Foreskin keratinocyte (primary cell): ENCODE measurements at places on chromosomes 6 and 20. TPM values are rescaled to one million over a fixed set of nuclear protein-coding genes. Genes with fewer than 3 reads are reported as not detected.

- DNase-seq: no peak
These were observed 17.8 kb upstream of the TAGAP start for GRCh38 chr6:159062564-159062945.

- DNase-seq: no peak
These were observed 115.2 kb downstream of the CEBPB start for GRCh38 chr20:50305636-50306477.

Gene KCNK16
- not detected in 2 replicates for total RNA-seq

DNA sequence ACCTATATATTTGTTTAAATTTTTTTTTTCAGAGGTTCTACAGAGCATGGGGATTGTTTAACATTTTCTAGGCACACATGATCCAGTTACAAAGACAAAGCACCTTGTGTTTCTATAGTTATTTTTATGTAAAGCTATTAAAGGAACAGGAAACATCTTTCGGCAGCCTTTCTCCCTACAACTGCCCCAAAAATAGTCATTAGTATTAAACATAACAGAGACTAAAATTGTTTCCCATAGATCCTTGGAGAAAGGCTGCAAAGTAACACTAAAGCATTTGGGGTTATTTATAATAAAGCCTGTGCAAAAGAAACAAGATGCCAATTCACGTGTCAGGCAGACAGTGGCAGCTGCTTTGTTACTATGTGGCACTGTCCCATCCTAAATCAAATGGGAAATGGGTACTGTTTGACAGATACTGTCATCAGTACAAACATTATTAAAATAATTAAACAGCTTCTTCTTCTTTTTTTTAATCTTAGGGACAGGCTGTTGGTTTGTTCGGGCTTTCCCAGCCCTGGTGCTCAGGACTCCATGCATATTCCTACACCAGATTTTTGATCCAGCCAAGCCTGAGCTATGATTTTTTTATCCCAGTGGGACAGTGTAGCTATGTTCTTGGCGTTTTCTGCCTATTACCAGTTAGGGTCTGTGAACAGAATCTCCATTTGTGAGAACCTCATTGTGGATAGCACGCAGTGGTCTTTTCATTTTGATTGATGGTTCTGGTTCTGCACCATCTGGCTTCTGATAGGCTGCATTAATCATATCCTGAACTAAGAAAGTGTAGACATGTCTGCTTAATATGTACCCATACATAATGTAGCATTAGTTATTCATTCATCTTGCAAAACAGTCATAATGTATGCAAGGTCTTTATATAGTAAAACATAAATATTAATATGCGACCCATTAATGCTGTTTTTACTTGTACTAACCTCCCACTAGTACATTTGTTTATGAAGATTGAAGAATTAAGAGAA lies 460.4 kb upstream of the SOX4 start:
- DNase-seq: no peak

DNA sequence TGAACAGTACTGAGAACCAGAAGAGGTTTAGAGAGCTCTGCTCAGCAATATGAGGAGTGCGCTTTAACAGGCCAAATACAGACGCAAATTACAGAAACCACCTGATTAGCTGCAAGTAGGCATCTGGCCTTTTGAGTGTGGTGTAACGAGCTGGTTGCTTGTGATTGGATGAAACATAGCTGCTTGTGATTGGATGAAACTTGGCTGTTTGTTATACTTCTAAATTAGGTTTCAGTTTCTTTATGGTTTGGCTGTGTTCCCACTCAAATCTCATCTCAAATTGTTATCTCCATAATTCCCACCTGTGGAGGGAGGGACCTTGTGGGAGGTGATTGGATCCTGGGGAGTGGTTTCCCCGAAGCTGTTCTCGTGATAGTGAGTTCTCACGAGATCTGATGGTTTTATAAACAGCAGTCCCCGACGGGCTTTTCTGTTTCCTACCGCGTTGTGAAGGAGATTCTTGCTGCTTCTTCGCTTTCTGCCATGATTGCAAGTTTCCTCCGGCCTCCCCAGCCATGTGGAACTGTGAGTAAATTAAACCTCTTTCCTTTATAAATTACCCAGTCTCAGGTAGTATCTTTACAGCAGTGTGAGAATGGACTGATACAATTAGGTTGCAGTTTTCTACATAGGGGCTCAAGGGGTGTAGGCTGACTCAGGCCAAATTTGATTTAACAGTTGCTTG lies 655.9 kb upstream of the MAN1A1 start:
- no peak for DNase-seq

DNA sequence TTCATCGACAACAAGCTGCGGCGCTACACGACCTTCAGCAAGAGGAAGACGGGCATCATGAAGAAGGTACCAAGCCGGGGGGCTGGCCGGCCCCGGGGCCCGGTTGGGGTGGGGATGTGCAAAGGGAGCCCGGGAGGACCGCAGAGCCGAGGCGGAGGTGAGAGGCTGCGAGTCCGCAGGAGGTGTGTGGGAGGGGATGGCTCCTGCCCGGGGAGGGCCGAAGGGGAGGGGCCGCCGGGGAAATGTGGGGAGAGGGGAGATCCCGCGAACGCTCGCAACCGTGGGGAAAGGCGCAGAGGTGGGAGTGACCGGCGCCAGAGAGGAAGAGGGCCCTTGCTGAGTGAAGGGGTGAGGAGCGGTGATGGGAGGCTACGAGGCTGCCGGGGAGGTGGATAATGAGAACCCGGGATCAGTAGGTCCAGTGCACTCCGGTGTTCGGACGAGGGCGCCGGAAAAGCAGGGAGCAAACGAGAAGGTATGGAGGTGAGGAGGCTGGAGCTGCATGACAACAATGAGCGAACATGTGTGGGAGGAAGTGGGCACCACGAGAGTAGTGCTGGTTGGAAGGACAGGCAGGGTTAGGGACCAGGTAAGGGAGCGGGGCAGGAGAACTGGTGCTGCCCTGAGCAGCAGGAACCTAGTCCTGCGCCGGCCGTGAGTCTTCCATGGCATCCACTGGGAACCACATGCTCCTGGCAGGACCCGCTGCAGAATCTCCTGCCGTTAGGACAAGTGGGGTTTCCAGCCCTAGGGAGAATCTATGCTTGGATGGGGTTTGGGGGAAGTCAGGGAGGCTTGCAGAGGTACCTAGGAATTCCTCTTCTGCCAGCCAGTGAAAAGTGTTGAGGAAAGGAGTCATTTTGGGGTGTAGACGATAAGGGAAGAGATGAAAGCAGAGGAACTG lies 1.3 kb downstream of the SRF start:
- peak; percentile 41 for DNase-seq

- no peak for DNase-seq
These were observed 89.0 kb downstream of the EDN1 start for GRCh38 chr6:12379181-12379580.

Gene PPP1R14C
- 32.5 and 36.4 TPM in 2 replicates for total RNA-seq
